ENCODE measurements at places on chromosomes 2 and 18.

DNA sequence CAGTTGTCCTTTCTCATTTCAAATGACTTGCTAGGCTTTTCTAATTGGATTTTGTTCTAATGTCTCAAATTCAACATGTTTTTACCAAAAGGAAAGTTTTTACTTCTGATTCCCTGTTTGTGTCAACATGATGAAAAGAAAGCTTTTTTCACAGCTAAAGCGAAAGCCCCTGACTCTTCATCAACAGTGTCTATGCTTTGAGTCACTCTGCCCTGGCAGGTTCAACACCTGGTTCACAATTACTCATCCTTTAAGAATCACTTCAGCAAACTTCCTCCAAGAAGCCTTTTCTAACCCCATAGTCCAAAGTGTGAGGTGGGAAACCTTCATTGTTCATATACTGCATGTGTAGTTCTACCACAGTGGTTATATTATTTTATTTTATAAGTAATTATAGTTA lies 7.6 kb upstream of the DSG2 start:
- DNase-seq: no peak

GRCh38 chr2:20514596-20515269 lies 67.9 kb downstream of the RHOB start:
- DNase-seq: no peak

DNA sequence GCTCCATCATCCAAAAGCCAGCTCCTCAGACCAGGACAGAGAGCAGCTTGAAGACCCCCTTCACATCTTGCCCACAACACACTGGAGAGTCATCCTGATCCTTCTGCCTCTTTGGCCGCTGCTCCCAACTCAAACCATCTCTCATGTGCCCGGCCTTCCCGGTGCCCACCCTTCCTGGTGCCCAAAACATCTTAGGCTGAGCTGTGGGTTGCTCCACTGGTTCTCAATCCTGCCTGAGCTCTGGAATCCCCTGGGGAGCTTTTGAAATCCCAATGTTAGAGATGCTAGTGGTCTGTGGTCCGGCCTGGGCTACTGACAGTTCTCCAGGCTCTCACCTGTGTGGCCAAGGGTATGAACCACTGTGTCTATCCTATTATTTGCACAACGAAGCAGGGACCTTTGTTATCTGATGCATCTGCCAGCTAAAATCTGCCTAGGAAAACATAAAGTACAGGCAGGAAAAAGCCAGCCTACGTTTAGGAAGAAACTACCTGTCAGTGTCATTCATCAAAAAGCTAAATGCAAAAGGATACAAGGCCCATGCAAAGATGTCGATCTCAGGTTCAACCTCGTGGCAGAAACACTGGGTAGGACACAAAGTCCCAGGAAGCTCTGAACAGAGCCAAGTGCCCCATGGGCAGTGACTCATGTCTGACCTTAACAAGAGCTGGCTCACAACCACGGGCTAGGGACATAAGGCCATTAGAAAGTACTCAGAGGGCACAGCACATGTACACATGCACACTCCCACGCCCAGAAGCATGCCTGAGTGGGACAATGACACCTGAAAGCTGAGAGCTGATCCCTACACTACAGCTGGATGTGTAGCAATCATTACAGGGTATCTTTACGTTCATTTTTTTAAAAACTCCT lies 30.8 kb downstream of the TBC1D8 start:
- no peak for DNase-seq

- no peak for DNase-seq
These were observed 261.3 kb upstream of the CCDC68 start for GRCh38 chr18:55220523-55220922.

DNA sequence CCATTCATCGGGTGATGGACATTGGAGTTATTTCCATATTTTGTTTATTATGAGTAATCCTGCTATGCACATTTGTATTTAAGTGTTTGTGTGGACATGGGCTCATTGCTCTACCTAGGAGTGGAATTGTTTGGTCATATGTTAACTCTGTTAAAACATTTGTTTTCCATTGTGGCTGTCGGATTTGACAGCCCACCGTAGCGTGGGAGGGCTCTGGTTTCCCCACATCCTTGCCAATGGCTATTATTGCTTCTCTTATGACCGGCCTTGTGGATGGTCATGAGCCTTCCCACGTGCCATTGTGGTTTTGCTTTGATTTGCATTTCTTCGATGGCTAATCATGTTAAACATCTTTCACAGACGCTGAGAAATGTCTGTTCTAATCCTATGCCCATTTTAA lies 92.0 kb downstream of the ZNF236 start:
- DNase-seq: no peak

GRCh38 chr2:45769854-45770576 lies 118.5 kb downstream of the PRKCE start:
- no peak for DNase-seq
